WTC11 (cell line): ENCODE measurements at places on chromosomes 2 and 18. TPM values are rescaled to one million over a fixed set of nuclear protein-coding genes. Genes with fewer than 3 reads are reported as not detected.

The ARL5A gene
- total RNA-seq: 73.2 to 82.7 TPM (median 74.1 TPM) in 3 replicates

DNA sequence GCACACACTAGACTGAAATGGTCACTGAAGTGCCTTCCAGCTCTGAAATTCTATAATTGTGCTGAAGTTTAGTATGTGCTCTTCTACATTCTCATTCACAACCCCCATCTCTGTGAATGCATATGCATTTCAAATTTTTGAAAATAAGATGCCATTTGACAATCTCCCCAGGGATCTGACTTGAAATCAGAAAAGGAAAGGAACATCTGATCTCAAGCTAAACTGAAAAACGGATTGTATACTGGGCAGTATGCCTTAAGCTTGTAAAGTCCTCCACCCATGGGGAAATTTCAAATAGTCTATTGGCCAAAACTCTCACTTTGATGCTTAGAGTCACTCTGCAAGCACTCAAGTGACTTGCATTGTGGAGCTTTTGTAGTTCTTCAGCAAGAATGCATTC is 22.9 kb downstream of the FAP start:
- no peaks in the 10 kb centered on the region for H3K27me3 ChIP-seq
- no peak overlapping the region for H3K27ac ChIP-seq
- H3K4me3 ChIP-seq: no peak overlapping the region
- H3K36me3 ChIP-seq: no peaks in the 10 kb centered on the region
- H3K4me1 ChIP-seq: peaks cover 16% of the 10 kb centered on the region

The RNF152 gene
- total RNA-seq: 2.6 to 3.7 TPM (median 2.8 TPM) in 3 replicates

DNA sequence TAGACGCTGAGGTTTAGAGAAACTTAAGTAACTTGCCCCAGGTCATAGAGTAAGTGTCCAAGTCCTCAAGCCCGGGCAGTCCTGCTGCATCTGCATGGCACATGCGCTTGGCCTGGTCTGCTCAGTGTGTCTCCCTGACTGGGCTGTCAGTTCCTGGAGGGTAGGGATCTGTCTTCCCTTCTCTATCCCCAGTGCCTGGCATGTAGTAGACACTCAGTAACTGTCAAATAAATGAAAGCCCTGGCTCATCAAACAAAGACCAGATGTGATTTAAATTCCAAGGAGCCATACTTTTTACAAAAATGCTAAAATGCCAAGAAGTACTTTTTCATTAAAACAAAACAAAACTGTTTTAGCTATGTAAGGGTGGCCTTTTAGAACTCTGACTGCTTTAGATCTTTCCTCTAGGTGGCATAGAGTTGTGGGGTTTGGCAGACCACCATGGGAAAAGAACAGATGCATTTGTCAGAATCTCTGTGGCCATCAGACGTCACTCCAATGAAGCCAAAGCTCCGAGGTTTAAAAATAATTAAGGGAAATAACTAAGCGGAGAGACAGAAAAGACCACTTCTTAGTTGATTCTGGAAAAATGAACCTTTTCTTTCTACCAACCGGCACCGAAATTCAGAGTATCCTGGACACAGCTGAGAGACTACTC is 34.0 kb downstream of the EPAS1 start:
- H3K4me3 ChIP-seq: no peak overlapping the region
- H3K36me3 ChIP-seq: no peaks in the 10 kb centered on the region
- DNase-seq: no peak
- peaks cover 30% of the 10 kb centered on the region for H3K4me1 ChIP-seq
- no peak overlapping the region for H3K27ac ChIP-seq
- H3K27me3 ChIP-seq: peaks cover 6% of the 10 kb centered on the region; the same call in 1 of the 2 replicates

DNA sequence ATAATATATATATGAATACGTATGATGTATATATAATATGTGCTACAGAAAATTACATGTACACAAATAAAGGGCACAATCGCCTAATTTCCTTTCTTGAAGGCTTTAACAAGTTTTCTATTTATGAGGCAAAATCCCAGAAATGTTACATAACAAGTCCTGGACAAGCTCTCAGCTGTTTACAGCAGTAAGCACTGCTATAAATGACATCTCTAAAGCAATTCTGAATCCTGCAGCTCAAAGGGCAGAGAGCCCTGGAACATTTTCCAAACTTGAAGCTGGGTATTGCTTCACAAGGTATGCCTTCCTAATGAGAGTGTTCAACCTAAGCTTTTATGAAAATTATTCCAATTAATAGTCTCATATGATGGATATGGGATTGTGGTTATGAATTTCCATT is 222.3 kb upstream of the GCFC2 start:
- H3K4me3 ChIP-seq: no peak overlapping the region
- no peak overlapping the region for H3K27ac ChIP-seq
- H3K27me3 ChIP-seq: no peaks in the 10 kb centered on the region
- H3K4me1 ChIP-seq: no peaks in the 10 kb centered on the region
- H3K36me3 ChIP-seq: no peaks in the 10 kb centered on the region

GRCh38 chr2:128498589-128498988 is 179.9 kb upstream of the HS6ST1 start:
- no peaks in the 10 kb centered on the region for H3K27me3 ChIP-seq
- DNase-seq: no peak
- H3K4me1 ChIP-seq: peaks cover 16% of the 10 kb centered on the region
- no peak overlapping the region for H3K27ac ChIP-seq
- no peak overlapping the region for H3K4me3 ChIP-seq

The FAM124B gene
- 3.7 to 4.4 TPM (median 3.9 TPM) in 3 replicates for total RNA-seq

DNA sequence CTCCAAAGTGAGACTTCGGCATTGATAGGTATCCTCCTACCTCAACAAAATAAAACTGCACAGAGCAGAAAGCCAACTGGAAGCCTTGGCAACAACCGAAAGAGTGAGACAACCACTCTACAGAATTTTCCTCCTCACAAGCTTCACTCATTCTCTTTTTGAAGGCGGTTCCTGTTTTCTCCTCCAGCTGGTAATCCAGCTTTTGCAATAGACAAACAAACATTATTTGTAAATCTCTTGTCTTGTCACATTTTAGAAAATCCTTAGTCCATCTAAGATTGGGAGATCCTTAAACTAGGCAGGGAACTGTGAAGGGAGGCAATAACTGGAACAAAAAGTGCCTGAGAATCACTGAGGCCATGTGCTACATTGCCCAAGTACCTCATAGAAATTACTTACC is 332.4 kb downstream of the BCL11A start:
- no peak overlapping the region for H3K4me3 ChIP-seq
- peaks cover 5% of the 10 kb centered on the region for H3K4me1 ChIP-seq
- H3K36me3 ChIP-seq: no peaks in the 10 kb centered on the region
- no peak for DNase-seq
- no peak overlapping the region for H3K27ac ChIP-seq

- no peaks in the 10 kb centered on the region for H3K36me3 ChIP-seq
- peaks cover 92% of the 10 kb centered on the region for H3K4me1 ChIP-seq
- peak overlapping the region; percentile 98 for H3K27ac ChIP-seq
- no peak for DNase-seq
- H3K4me3 ChIP-seq: no peak overlapping the region
- no peaks in the 10 kb centered on the region for H3K27me3 ChIP-seq
These were observed 329.9 kb downstream of the DLGAP1 start for GRCh38 chr18:4125224-4125623.

GRCh38 chr2:219803294-219803693 is 175.9 kb downstream of the SLC4A3 start:
- H3K4me1 ChIP-seq: no peaks in the 10 kb centered on the region
- no peak overlapping the region for H3K4me3 ChIP-seq
- no peak overlapping the region for H3K27ac ChIP-seq
- DNase-seq: no peak
- H3K27me3 ChIP-seq: no peaks in the 10 kb centered on the region; the same call in 1 of the 2 replicates

The SERPINB12 gene
- total RNA-seq: not detected in 3 replicates

DNA sequence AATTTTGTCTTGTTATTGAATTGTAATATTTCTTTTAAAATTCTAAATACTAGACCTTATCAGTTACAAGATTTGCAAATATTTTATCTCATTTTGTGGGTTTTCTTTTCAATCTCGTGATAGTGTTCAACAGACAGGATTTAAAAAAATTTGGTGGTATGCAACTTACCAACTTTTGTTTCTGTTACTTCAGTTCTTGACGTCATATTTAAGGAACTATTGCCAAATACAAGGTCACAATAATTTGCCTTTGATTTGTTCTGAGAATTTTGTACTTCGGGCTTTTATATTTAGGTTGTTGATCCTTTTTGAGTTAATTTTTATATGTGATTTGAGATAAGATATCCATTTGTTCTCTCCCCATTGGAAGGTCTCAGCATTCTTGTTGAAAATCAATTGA is 876.6 kb downstream of the DCDC2C start:
- H3K36me3 ChIP-seq: peaks cover 60% of the 10 kb centered on the region
- no peak for DNase-seq
- no peak overlapping the region for H3K4me3 ChIP-seq

The PLEKHH2 gene
- total RNA-seq: 5.8 to 7.1 TPM (median 7.0 TPM) in 3 replicates

DNA sequence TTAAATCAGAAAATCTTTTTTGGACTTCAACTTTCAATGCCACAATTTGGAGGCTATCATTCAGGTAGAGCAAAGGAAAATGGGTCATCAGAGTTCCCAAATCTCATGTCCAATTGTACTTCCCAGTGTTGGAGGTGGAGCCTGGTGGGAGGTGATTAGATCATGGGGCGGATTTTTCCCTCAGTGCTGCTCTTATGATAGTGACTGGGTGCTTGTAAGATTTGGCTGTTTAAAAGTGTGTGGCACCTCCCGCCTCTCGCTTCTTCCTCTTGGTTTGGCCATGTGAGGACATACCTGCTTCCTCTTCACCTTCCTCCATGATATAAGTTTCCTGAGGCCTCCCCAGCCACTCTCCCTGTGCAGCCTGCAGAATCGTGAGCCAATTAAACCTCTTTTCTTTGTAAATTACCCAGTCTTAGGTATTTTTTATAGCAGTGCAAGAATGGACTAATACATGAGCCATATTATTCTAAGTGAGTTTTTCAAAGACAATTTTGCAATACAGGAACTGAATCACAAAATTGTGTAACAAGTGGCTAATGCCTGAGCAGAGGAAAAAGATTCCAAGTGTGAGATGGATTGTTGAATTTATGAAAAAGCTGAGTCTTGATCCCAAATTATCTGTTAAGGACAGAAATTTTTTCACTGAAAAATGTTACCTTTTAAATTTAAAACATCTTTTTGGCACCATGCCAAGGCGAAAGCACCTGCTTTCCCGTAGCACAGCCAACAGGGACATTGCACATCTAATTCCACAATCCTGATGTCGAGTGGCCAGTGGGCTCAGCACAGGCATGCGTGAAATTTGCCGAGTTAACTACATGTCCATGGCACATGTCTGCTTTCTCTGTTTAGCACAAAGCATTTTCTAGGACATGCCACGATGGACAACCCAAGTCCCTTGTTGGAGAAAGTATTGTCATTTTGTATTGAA is 150.9 kb downstream of the COL6A3 start:
- no peaks in the 10 kb centered on the region for H3K27me3 ChIP-seq
- no peak for DNase-seq
- H3K36me3 ChIP-seq: no peaks in the 10 kb centered on the region
- no peak overlapping the region for H3K4me3 ChIP-seq

The PDE6D gene
- total RNA-seq: 30.2 to 32.8 TPM (median 31.4 TPM) in 3 replicates

The FSIP2 gene
- total RNA-seq: 1.9 to 2.2 TPM (median 1.9 TPM) in 3 replicates

- H3K27me3 ChIP-seq: no peaks in the 10 kb centered on the region
- peaks cover 7% of the 10 kb centered on the region for H3K4me1 ChIP-seq
- H3K27ac ChIP-seq: no peak overlapping the region
- no peak for DNase-seq
- no peak overlapping the region for H3K4me3 ChIP-seq
These were observed 100.1 kb downstream of the NAB1 start for GRCh38 chr2:190748966-190749365.

The TRIM54 gene
- 3.0 to 3.4 TPM (median 3.3 TPM) in 3 replicates for total RNA-seq

DNA sequence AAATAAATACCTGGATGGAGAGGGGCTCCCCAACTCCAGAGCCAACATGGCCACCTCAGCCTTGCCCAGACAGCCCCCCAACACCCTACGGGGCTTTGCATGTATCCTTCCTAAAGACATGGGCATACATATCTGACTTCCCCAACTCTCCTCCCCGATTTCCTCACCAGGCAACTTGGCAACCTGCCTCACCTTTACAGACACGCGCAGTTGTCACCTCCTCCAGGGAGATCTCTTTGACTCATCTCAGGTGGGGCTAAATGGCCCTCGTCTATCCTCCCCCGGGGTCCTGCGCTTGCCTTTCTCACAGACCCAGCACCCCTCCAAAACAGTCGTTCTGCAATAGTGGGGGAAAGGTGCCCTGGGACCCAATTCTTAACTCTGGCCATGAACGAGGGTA is 10.6 kb upstream of the BIN1 start:
- DNase-seq: no peak
- no peaks in the 10 kb centered on the region; the same call in 1 of the 2 replicates for H3K27me3 ChIP-seq
- no peak overlapping the region for H3K4me3 ChIP-seq
